Thyroid gland (tissue), 4 donors: ENCODE measurements at places on chromosomes 12 and 14. TPM values are rescaled to one million over a fixed set of nuclear protein-coding genes. Genes with fewer than 3 reads are reported as not detected.

RDH12 gene
- total RNA-seq, result 0.22 TPM

CCDC175 gene
- not detected for total RNA-seq

GRCh38 chr12:3493859-3494176 lies 2.8 kb downstream of the PRMT8 start:
- DNase-seq, result no peak

DNA sequence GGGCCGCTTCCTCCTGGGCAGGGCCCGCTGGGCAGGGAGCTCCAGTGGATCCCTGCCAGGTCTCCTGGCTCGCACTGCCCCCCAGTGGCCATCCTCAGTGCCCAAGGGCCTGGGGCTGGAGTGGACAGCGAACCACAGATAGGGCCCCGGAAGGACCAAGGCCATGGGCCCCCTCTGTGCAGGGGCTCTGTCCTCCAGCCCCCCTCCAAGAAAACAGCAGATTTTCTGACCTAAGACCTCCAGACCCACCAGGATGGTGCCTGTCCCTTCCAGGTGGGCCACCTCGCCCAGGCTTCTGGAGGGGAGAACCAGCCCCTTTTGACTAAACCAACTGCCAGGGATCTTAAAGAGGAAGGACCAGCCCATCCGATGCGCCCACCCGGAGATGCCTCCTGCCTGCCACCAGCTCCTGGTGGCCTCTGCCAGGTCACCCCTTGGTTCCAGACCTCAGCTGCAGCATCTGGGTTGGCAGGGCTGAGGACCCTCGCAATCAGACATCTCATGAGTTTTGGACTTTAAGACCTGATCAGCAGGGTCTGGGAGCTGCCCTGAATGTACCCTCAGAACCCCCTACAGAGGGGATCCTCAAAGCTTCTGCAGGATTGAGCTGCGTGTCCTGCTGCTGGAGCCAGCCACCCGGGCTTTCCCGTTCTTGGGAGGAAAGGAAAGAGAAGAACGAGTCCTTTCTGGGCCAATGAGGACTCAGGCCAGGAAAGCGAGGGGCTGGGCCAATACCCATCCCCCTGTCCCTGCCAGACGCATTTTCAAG lies 325.8 kb upstream of the DIO3 start:
- DNase-seq, result peak; percentile 61

DNA sequence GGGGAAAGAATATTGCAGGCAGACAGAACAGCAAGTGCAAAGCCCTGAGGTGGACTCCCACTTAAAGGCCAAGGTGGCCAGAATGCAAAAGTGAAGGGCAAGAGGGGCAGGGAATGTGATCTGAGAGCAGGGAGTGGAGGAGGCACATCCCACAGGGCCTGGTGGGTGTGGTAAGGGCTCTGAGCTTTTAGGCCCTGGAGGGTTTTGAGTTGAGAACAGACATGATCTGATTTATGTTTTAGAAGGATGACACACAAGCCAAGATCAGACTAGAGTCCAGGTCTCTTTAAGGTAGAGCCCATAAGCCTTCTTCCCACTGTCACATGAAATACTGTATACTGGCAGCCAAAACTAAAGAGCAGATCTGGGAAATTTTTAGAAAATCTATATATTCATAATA lies 162.5 kb downstream of the SLC38A4 start:
- DNase-seq, result no peak

GRCh38 chr14:58395562-58395811 lies 243 bp upstream of the TOMM20L start:
- DNase-seq, result no peak

DNA sequence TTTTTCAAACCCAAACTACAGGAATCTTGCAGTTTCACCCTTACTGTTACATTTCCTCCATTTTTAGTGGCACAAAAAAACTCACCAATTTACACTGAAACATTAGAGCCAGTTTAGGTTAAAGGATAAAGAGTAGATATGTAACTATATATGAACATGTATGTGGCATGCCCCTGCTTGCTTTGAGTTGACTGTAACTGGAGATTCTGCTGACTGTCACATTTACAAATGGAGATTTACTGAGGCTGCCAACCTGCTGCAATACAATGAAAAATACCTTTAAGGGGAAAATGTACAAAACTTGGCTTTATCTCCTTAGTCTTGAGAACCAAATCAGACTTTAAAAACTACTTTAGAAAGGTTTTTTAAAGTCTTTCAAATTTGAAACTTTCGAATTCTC lies 28.3 kb downstream of the STON2 start:
- DNase-seq, result no peak
